ENCODE measurements at places on chromosomes 2 and 18.

GRCh38 chr2:11446733-11447248 is 19.2 kb downstream of the E2F6 start:
- DNase-seq = peak; percentile 50
- no peaks in the 10 kb centered on the region for H3K27me3 ChIP-seq
- no peak overlapping the region for H3K4me3 ChIP-seq
- H3K4me1 ChIP-seq = no peaks in the 10 kb centered on the region
- no peak overlapping the region for H3K27ac ChIP-seq

- H3K4me1 ChIP-seq = peaks cover 30% of the 10 kb centered on the region
- no peaks in the 10 kb centered on the region for H3K27me3 ChIP-seq
- no peak overlapping the region for H3K27ac ChIP-seq
- H3K4me3 ChIP-seq = no peak overlapping the region
- H3K36me3 ChIP-seq = no peaks in the 10 kb centered on the region
- DNase-seq = peak; percentile 30
Observed at GRCh38 chr2:37829202-37829601, 95.9 kb upstream of the RMDN2 start.

DNA sequence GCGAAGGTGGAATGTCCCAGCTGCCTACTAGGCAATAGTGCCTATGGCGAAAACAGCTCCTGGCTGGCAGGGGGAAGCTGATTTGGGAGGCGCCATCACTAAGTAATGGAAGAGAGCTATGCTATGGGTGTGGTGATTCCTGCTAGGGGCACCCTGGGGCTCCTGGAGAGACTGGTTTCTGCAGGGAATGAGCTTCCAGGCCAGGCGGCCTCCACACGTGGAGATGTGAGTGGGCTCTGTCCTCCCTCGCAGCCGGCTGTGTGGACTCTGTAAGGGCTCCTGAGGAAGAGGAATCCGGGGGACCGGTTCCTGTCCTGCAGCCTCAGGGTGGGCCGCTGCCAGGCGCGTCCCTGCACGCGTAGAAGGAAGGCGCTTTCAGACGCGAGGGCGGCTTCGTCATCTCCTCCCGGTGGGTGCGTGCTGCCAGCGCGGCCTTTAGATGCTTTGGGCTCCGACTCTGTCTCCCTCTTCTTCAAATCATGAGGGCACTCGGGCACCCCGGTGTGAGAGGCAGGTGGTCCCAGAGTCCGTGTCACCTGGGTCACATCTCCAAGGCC is 55.5 kb upstream of the ANKRD62 start:
- no peaks in the 10 kb centered on the region for H3K36me3 ChIP-seq
- no peak overlapping the region for H3K4me3 ChIP-seq
- H3K27ac ChIP-seq = no peak overlapping the region
- peak; percentile 41 for DNase-seq
- H3K4me1 ChIP-seq = peaks cover 13% of the 10 kb centered on the region

DNA sequence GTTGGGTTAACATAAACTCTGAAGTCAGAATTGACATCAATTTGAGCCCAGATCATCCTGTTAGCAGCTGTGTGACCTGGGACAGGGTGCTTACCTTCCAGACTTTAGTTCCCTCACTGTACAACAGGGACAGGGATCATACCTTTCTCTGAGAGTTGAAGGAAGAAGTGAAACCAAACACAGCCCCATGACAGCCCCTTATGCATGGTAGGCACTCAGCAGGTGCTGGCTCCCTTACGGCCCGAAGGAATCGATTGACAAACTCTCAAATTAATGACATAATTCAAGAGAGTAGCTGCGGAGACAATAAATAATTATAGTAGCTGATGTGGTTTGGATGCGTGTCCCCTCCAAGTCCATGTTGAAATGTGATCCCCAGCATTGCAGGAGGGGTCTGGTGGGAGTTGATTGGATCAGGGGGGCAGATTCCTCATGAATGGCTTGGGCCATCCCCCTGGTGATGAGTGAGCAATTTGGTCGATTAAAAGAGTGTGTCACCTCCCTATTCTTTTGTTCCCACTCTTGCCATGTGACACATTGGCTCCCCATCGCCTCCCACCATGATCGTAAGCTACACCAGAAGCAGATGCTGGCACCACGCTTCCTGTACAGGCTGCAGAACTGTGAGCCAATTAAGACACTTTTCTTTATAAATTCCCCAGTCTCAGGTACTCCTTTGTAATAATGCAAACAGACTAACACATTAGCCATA is 72.4 kb downstream of the ODC1 start:
- no peaks in the 10 kb centered on the region for H3K27me3 ChIP-seq
- H3K4me1 ChIP-seq = peaks cover 72% of the 10 kb centered on the region
- H3K36me3 ChIP-seq = no peaks in the 10 kb centered on the region
- no peak overlapping the region for H3K4me3 ChIP-seq
- DNase-seq = peak; percentile 48

GRCh38 chr18:3186678-3187658 is 32.8 kb downstream of the MYOM1 start:
- H3K4me3 ChIP-seq = no peak overlapping the region
- no peaks in the 10 kb centered on the region for H3K36me3 ChIP-seq
- H3K27ac ChIP-seq = no peak overlapping the region
- peaks cover 1% of the 10 kb centered on the region for H3K27me3 ChIP-seq
- H3K4me1 ChIP-seq = no peaks in the 10 kb centered on the region

Data from activated CD4-positive, alpha-beta memory T cell treated with anti-CD3 and anti-CD28 coated beads for 36 hours (primary cell).